ENCODE measurements at places on chromosomes 2 and 18.

DNA sequence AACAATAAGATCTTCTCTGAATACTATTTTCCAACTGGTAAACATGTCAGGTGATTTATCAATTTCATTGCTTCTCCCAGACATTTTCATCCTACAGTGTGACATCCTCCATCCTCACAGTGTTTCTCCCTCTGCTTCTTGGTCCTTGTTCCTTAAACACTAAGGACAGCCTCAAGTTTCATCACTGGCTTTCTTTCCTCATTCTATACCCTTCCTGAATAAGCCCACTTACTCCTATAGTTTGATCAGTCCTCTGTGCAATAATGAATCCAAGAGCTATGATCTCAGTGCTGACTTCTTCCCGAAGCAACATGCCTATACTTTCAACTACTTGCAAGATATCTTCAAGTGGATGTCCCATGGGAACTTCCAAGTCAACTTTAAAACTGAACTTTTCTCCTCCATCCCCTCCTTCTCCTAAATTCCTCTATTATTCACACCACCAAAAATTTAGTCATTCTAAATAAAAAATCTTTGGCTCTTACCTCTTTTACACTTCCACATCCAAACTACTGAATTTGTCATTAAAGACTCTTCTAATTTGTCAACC lies 87.6 kb downstream of the FAM228A start:
- no peak for DNase-seq

DNA sequence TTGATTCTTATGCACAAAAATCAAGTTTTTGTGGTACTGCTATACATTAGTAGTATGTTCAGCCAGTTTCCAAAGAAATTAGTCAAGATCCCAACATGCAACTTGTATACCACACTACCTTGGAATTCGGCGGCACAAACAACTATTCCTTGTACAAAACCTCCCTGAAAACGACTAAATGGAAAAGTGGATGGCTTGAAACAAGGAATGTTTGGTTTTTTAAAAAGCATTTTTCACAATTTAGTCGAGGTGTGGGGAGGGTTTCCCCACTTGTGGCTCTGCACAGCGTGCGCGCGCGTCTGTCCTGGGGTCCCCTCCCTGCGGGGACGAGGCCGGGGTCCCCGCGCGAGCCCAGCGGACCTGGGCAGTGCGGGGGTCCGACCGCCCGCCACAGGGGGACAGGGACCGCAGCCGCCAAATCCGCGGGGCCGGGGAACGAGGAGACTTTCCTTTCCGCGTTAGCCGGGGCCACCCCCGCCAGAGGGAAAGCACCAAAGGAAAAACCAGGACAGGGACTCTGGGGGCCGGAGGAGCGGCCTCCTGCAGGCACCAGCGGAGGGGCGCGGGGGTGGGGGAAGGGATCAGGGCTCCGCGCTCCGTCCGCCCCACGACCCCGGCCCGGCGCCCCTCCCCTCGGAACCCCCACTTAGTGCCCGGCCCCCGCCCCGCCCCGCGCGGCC lies 534 bp upstream of the SOCS6 start:
- no peak for DNase-seq

GRCh38 chr18:23938043-23938756 lies 76.4 kb upstream of the TTC39C start:
- DNase-seq, result no peak

DNA sequence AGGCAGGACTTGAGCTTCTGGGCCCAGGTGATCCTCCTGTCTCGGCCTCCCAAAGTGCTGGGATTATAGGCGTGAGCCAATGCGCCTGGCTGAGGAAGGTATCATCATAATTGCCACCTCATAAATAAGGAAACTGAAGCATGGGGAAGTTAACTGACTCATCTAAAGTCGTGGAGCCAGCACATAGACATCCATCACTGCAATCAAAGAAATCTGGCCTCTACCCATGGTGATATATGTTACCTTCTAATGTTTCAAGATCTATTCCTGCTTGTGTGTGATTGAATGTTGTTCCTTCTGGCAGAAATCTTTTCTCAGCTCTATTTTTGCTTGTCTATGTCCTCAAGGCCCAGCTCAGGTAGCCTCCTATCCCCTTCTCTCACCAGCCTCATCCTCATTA lies 105.1 kb upstream of the AQP4 start:
- DNase-seq, result no peak

DNA sequence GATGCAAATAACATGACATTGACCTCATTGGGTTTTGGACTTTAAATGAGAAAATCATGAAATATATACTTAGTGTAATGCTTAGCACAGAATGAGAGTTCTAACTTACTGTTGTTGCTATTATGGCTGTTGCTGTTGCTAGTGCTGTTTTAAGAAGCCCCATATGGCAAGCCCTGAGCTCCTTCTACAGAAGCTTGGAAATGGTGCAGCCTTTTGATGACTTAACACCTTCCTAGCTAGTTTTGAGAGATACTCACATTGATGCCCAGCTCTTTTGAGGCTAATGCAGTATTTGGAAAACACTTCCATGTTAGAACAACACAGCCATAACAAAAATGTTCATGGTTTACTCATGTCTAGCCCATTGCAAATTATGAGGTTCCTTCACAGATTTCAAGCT lies 30.9 kb downstream of the OSR1 start:
- no peak for DNase-seq

DNA sequence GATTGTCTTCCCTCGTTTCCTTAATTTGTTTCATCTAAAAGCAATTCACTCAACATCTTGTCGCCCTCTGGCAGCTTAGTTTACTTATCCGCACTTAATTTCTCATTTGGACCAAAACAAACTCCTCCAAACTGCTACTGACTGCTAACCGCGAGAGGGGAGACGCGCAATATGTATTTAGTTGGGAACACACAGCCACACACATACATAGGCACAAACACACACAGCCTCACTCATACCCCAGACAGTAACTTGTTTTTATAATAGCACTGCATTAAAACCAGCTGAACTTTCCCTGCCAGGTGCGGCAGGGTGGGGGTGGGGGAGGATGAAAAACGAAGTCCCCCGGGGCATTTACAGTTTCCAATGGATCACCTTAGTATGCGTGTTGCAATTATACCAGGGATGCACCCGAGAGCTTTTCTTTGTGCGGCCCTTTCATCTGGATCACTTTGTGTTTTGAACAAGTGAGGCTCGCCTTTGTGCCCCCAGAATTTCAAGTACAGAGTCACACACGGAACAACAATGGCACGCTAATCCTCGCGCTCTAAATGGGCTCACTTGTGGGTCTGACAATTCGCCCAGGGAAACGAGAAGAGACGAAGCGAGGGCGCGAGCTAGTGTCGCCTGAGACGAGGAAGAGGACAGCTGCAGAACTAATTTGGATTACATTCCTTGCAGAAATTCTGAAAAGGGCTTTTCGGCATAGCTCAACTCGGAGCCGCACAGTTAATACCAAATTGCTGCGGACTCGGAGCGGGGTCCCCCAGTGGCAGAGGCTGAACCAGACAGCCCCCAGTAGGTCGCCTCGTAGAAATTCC lies 2.4 kb downstream of the ERBB4 start:
- no peak for DNase-seq

DNA sequence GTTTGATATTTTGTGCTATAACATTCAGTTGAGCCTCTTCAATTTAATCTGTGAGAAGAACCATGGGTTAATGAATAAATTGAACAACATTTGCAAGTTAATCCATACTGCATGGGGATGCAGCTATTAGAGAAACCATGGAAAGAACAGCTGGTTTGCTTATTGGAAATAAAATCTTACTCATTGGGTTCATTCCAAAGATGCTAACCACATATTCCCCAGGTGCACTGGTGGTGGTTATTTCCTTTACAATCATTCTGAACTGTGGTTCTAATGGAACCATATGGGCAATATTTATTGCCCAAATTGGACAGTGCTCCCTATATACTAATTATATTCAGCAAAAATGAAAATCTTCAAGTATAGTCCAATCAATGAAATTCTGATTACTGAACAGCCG lies 1200.4 kb upstream of the CDH2 start:
- DNase-seq, result no peak

DNA sequence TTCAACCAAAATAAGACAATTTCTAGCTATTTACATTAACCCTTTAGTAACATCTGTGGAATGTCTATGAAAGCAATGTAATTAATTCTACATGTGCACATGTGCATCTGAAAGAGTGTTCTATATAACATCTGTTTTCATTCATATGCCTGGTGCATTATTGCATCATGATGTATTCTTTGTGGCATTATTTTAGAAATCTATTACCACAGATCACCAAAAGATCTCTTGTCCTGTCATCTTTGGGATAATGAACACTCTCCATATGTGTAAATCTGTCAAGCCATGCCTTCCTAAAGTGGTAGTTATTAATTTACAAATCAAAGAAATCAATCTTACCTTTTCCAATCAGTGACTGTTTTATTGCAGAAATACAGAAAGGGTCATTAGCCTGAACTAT lies 86.9 kb downstream of the TRIB2 start:
- DNase-seq, result no peak

DNA sequence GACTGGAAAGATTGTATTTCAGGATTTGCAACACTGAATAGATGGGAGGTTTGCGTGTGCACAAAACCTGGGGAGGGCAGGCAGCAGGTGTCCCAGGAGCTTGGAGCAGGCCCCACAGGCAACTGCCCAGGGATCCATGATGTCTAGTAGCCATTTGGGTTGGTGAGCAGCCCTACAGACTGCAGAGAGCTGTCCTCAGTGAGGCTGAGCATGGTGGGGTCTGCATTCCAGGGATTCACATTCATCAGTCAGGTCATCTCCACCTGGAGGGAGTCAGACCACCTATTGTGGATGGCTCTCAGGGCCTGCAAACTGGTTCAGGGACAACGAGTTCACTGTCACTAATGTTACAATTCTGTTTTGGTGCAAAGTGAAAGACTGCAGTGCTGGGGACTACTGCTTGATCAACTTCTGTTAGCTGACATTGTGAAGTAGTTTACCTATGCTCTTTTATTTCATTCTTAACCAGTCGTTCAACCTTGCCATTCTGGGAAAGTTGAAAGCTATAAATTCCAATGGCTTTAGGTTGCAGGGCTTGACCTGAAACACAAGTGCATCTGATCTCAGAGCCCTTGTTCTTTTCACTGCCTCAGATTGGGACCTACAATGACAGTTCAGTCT lies 222.6 kb downstream of the ZNF407 start:
- DNase-seq, result no peak

DNA sequence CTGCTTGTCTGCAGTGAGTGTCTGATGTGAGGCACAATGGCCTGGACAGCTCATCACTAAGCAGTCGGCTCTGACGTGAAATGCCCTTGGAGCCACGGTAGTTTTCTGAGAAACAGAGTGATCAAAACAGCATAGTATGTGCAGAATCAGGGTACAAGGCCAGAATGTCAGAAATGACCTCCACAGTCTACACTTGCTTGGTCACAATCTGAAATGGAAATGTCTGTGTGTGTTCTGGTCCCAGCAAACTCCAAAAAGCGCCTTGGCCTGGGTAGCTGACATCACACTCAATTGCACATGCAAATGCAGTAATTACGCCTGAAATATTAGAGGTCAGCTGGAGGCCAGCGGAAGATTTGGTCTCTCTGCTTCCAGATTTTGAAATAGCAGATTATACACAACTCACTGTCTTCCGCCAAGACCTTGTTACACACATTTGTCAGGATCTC lies 95.4 kb downstream of the CTAGE1 start:
- no peak for DNase-seq

DNA sequence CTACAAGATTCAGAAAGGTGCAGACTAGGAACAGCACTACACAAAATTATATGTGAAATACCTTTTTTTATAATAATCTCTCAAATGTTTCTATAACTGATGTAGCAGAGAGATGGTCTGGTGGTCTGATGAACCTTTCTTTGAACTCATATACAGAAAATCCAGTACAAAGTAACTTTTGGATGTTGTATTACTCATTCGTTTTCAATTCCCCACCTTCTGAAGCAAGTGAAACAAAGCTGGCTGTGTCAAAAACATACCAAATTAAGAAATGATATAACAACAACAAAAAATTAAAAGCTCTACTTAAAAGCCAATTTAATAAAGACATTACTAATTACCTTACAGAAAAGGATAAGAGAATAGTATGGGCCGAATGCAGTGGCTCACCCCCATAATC lies 38.7 kb downstream of the MEMO1 start:
- no peak for DNase-seq

GRCh38 chr2:160652236-160652635 lies 158.6 kb upstream of the RBMS1 start:
- peak; percentile 48 for DNase-seq

DNA sequence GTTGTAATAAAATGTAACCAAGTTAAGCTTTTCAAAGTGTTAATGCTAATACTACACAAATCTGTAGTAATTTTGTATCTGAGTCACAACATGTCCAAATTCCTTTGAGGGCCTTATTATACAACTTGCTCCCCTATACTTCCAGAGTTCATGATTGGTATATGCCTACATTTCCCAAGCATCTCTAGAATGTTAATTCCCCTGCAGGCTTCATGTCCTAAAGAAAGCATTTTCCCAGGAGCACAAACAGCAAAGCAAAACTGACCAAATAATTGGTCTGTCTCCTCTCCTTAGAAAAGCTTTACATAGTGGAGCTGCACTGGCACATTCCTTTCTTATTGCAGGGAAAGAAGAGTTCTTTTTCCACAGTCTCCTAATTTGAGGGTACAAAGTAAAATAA lies 3.7 kb downstream of the ALS2 start:
- DNase-seq, result no peak

GRCh38 chr2:137987011-137987410 lies 22.7 kb downstream of the HNMT start:
- no peak for DNase-seq

GRCh38 chr2:171346723-171347557 lies 86.8 kb downstream of the METTL8 start:
- no peak for DNase-seq

DNA sequence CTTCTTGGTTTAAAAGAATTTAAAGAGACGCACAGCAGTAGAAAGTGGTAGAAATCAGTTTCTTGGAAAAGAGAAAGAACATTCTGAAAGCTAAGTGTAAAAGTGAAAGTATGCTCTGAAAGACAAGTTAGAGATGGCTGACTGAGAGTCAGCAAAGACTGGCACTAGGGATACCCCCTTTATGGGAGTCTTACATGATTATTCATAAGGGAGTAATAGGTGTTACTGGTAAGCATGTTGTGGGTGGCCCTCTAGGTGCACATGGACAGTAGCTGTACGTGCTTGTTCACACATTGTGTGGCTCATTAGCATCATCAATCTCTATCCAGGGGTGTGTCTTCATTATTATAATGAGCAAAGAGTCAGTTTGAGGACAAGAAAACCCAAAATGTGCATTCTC lies 816.2 kb downstream of the CBLN2 start:
- DNase-seq, result no peak

- DNase-seq, result no peak
These were observed 16.7 kb downstream of the HK2 start for GRCh38 chr2:74850496-74851190.

DNA sequence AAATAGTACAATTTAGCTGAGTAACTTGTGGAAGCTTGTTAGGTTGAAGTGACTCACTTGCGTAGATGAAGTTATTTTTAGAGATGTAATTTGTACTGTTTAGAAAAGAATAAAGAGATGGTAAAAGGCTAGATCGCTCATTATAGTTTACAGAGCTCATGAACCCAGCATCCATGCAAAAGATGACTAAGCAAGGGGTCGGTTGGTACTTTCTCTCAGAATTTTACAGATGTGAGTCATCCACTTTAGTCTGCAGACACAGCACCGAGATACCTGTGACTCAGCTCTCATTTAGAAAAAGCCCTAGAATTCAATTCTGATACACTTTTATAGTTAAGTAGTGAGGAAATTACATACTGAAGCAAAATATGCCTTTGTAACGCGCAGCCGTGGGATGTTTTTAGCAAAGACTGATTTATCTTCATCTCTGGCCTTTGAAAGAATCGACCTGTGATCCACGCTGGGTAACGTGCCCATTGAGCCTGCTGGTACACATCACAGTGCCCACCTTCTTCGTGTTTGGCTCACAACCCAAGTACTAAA lies 116.5 kb upstream of the FOSL2 start:
- DNase-seq, result no peak

GRCh38 chr2:62724106-62724505 lies 18.6 kb downstream of the EHBP1 start:
- DNase-seq, result no peak
